ENCODE measurements at places on chromosomes 5 and 9.

GRCh38 chr5:13511442-13511841 is 433.0 kb downstream of the DNAH5 start:
- DNase-seq, result no peak

DNA sequence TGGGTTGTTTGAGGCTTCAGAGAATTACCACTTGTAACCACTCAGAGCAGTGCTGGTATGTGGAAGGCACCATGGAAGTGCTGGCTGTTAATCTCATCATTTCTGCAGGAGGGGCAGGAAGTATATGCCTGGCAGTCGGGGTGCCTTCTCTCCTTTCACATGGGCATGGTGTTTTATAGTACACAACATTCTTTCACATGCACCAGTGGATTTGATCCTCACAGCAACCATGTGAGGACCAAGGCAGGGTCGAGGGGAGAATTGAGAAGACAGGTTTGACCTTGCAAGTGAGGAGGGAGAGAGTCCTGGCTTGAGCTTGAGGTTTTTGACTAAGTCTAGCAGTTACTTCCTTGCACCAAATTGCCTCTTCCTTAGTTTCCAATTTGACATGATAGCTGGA is 38.0 kb upstream of the TRPC7 start:
- no peak for DNase-seq

GRCh38 chr5:14501353-14502293 is 80.0 kb upstream of the OTULINL start:
- no peak for DNase-seq

DNA sequence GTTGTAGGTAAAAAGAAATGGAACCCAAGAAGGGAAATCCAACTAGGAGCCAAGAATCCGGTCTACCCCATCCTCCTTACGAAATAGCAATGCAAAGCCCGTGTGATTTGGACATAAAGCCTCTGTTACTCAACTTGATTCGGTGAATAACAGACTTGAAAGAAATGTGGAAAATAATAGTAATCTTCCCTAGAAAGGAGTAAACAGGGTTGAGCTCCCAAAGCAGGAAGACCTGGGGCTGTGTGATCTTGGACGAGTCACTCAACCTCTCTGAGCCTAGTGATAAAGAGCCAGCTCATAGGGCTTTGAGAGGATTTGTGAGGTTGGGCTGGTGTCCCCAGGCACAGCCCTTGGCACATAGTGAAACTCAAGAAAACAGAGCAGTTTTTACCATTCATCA is 42.7 kb upstream of the IL17B start:
- no peak for DNase-seq

DNA sequence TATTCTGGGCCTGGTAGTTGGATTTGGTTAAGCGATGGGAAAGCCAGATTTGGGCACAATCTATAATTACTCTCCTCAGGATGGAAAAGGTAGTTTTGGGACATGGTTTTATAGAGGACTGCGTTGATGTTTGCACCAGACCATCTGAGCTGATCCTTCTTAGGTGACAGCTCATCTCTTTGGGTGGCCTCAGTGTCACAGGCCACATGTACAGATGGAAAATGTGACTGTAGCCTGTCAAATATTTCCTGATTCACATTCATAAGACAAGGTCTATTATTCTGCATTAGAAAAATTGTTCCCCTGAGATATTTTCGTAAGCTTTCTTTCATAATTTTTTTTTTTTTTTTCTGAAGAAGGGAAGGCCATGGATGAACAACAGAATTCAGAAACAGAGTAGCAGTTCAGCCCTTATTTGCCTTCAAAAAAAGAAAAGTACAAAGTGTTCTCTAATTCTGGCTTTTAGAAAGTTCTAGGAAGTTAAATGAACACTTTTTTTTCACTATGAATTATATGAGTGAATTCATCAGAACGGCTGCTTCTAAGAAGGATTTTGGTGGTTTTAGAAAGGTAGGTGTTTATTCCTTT is 81.0 kb downstream of the NNT start:
- no peak for DNase-seq

DNA sequence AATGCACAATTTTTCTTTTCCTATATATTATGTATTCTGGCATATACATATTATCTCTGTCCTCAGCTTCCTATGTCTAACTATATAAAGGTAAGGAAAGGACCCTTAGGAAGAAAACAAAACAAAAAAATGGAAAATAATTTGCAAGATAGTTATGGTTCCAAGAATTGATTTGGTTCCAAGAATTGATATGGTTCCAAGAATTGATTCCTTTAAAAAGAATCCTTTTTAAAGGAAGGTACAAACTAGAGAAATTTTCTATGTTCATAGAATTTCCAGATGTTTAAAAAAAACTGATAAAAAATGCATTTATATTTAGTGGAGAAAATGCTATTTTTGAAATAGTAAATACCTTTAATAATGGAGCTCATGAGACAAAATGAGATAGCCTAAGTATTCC is 12.1 kb downstream of the LYRM7 start:
- no peak for DNase-seq

GRCh38 chr9:1071730-1072129 is 21.6 kb downstream of the DMRT2 start:
- no peak for DNase-seq

- DNase-seq, result no peak
These were observed 97.2 kb downstream of the INVS start for GRCh38 chr9:100196215-100196614.

DNA sequence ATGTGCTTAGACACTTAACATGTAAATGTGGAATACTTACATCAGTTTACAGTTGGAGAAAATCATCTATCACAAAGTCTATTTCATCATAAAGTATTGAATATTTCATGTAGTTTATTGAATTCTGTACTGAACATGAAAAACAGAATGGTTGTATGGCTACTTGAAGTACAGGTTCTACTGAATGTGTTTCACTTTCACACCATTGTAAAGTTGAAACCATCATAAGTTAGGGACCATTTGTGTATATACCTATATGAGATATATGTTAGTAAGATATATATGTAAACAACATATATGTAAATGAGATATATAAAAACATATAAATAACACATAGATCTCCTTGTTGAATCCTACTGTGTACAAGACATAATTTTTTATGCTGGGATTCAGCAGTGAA is 63.0 kb upstream of the TAF11L2 start:
- DNase-seq, result no peak

DNA sequence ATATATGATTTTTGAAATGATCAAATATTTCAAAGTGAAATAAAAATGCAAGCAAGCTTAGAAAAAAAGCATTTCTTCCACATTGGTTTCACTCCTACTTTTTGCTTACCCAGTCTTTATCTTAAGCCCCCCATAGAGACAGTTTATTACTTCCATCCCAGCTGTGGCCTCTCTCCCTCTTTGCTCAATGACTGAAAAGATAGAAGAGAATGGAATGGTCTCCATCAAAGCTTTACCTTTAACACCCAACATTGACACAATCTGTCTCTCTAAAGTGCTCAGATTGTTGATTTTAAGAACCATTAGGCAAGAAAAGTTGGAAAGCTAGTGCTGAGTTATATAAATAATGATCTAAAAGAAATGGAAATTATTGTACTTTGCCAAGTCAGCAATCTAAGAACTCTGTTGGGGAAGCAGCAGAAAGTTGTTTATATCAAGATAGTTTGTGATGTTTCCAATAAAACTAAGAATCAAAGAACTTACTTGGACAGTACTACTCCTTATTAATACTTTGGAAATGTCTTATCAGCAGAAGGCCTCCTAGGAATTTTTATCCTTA is 277.5 kb upstream of the NREP start:
- no peak for DNase-seq

DNA sequence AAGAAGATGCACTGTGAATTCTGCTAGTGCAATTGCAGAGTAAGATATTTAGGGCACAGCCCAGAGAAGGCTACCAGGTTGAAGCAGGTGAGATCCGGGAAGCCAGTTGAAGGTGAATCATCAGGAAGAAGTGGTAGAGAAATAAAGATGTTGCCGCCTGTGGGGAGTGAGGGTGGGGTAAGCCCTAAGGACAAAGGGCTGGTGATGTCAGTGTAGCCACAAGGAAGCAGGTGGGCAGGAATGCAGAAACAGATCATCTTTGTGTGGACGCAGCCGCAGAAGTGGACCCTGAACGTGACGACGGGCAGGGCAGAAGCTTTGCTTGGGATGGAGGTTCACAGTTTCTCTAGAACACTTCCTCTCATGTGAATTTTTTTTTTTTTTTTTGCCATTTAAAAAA is 164.2 kb downstream of the ACTL7B start:
- DNase-seq, result no peak

DNA sequence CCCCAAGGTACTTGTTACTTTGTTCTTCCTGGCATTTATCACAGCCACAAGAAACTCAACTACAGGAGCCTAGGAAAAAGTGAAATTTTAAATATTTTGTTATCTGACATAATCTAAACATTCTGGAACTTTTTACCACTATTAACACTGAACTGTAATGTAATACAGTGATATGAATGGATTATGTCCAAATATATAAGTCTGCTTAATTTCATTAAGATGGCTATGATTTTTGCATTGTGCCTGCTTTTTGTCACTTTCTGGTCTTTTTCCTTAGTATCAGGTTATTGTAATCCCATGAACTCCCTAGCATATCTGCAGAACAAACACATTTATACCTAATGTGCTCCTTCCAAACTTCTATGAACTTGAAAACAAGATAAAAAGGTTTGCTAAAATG is 35.8 kb downstream of the PJA2 start:
- DNase-seq, result no peak

DNA sequence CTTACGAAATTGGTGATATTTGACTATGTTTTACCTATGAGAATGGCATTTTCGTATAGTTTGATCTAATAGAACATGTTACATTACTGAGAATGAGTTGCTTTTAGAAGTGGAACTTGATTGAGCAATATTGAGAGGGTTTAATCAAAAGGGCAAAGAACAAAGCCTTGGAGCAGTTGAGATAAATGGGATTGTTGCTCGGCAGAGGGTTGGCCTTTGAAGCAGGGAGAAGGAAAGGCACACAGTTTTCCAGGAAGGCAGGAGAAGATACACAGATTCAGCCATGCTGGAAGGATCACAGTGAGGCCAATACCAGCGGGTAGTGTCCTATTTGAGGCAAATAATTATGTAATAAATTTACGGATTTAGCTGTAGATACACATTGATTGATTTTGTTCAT is 19.5 kb downstream of the MAN2A1 start:
- DNase-seq, result no peak

GRCh38 chr5:126948011-126948355 is 82.4 kb downstream of the MARCHF3 start:
- no peak for DNase-seq

GRCh38 chr9:87742813-87743428 is 17.0 kb downstream of the CTSL start:
- no peak for DNase-seq

Measured in NCI-H1436 treated with DMSO at 0.1 percent for 48 hours (cell line).